Fibroblast of lung (primary cell): ENCODE measurements at places on chromosomes 5 and 9. TPM values are rescaled to one million over a fixed set of nuclear protein-coding genes. Genes with fewer than 3 reads are reported as not detected.

DNA sequence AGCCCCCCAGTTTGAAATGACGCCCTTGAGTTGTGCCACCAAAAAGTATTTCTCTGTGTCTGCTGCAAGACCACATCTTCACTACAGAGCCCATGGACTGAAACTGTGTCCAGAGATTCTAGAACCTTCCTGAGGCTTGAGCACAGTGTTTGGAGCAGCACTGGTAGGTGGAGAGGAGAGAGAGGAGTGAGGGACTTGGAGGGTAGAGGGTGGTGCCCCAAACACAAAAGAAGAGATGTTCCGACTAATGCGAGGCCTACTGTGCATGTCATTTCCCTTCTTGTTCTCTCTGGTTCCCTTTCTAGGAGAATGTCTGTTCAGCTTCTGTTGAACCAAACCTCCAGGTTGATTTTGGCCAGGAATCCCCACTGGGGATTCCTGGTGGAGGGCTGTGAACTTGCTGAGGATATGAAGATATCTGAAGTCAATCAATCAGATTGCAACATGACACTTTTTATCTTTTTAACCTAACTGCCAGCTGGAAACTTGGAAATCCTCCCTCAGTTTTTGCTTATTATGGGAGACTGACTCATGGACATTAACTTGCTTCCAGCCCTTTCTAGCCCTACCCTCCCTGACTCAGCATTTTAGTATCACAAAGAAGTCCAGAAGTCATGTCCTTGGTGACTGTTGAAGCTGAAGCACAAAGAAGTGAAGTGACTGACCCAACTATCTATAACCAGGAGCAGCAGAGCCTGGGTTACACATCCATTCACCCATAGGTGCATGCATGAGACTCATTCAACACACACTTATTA lies 154.5 kb downstream of the NR3C1 start:
- peak; percentile 92 for DNase-seq
- no peaks in the 10 kb centered on the region for H3K36me3 ChIP-seq
- H3K4me1 ChIP-seq: peaks cover 27% of the 10 kb centered on the region
- H3K27ac ChIP-seq: peak overlapping the region; percentile 59

GRCh38 chr5:95899006-95899405 lies 62.6 kb downstream of the ELL2 start:
- no peaks in the 10 kb centered on the region for H3K27me3 ChIP-seq
- no peak overlapping the region for H3K27ac ChIP-seq
- DNase-seq: no peak
- no peaks in the 10 kb centered on the region for H3K4me1 ChIP-seq

DNA sequence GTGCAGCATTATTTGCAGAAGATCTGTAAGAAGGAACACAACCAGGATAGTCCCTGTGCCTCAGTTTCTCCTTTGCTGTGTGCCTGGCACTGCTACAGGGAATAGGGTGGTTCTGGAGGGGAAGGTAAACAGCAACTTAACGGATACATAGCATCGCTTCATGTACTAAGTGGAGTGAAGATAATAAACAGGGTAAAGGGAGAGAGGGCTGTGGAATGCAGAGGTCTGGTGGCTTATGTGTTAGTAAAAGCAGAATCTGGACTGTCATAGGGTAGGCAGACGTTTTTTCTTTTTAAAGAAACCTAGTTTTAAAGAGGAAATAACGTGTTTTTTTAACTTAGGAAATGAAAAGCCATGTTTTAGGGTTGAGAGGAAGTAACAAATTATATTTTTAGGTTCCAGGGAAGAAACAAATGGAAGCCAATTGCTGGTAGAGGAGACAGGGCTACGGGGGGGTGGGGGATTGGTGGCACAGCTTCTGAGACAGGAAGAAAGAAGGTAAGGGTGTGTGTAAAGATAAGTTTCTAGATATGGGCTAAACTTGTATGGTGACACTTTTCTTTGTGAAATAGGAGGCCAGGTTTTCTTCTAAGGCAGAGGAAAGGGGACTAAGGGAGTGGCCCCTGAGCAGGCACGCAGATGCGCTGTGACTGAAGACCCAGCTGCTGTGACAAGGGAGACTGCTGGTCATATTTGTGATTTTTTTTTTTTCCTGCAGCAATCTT lies 1.3 kb downstream of the GNG10 start:
- H3K27me3 ChIP-seq: no peaks in the 10 kb centered on the region
- H3K4me1 ChIP-seq: no peaks in the 10 kb centered on the region
- peak overlapping the region; percentile 69 for H3K27ac ChIP-seq
- H3K4me3 ChIP-seq: peak overlapping the region; percentile 64

DNA sequence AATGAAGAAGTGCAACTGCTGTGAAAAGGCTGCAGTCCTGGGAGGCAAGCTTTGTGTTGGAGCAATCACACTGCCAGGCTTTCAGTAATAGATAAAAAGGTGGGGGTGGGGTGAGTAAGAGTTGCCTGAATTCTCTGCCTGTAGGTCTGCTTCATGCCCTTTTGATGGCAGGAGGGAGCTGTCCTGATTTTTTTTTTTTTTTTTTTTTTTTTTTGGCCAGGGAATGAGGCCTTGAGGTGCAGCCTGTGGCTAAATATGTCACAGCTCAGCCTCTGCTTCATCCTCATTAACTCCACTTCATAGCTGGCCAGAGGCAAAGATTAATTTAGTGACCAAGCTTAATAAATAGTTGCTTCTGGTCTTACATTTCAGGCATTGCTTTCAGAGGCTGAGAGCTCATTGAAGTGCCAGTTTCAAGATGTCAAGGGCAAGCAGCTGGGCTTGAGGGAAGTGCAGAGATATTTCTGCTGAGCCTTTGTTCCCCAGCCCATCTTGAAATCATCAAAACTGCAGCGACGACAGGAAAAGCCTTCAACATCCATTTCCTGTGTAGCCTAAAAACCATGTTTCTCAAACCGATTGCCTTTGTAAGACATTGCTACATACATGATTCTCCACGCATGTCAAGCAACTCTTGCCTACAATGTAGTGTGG lies 134.7 kb downstream of the MACIR start:
- no peaks in the 10 kb centered on the region for H3K27me3 ChIP-seq
- H3K36me3 ChIP-seq: no peaks in the 10 kb centered on the region
- H3K27ac ChIP-seq: no peak overlapping the region
- DNase-seq: peak; percentile 37

DNA sequence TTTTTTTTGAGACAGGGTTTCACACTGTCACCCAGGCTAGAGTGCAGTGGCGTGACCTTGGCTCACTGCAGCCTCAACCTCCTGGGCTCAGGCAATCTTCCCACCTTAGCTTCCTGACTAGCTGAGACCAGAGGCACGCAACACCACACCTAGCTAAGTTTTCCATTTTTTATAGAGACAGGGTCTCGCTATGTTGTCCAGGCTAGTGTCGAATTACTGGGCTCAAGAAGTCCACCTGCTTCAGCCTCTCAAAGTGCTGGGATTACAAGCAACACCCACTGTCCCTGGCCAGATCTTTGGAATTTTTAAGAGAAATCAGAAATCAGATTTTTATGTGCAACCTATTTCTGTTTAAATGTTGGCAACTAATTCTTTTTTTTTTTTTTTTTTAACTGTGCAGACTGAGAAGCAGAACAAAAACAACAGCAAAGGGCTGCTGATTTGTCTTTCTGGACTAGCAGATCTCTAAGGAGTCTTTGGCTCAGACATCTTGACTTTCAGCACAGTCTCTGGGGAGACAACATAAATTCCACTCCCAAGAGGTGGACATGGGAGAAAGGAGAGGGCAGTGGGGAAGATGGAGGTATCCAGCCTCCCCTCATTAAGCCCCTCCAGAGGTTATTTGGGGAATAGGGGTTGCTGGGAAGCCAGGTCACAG lies 54.4 kb upstream of the FABP6 start:
- no peak overlapping the region for H3K27ac ChIP-seq
- H3K4me3 ChIP-seq: no peak overlapping the region
- no peak for DNase-seq
- H3K36me3 ChIP-seq: no peaks in the 10 kb centered on the region
- H3K27me3 ChIP-seq: no peaks in the 10 kb centered on the region
- H3K4me1 ChIP-seq: peaks cover 4% of the 10 kb centered on the region

The TRPM6 gene
- total RNA-seq: under 0.01 TPM in 2 replicates

The MTRR gene
- 19.0 and 21.1 TPM in 2 replicates for total RNA-seq
